ENCODE measurements at places on chromosomes 6 and 20. TPM values are rescaled to one million over a fixed set of nuclear protein-coding genes. Genes with fewer than 3 reads are reported as not detected.

KCNQ5 gene
- polyA plus RNA-seq = 0.52 TPM

SIGLEC1 gene
- not detected for polyA plus RNA-seq

SLC17A3 gene
- polyA plus RNA-seq = not detected

NRSN1 gene
- polyA plus RNA-seq = not detected

ATP9A gene
- polyA plus RNA-seq = 35.3 TPM

FAXC gene
- 8.4 TPM for polyA plus RNA-seq

TCF15 gene
- polyA plus RNA-seq = not detected

HSPA1L gene
- polyA plus RNA-seq = 1.2 TPM

HLA-DQB1 gene
- polyA plus RNA-seq = not detected

ABCF1 gene
- polyA plus RNA-seq = 32.3 TPM

SAPCD1 gene
- 0.88 TPM for polyA plus RNA-seq

GGTLC1 gene
- not detected for polyA plus RNA-seq

AFDN gene
- 20.7 TPM for polyA plus RNA-seq

CD83 gene
- 3.5 TPM for polyA plus RNA-seq

Measured in AG04450 (cell line).